GM23338 (cell line): ENCODE measurements at places on chromosomes 12 and 14. TPM values are rescaled to one million over a fixed set of nuclear protein-coding genes. Genes with fewer than 3 reads are reported as not detected.

GRCh38 chr14:68966872-68967301 is 12.2 kb downstream of the ACTN1 start:
- no peak for DNase-seq
- H3K27ac ChIP-seq: no peak overlapping the region
- H3K27me3 ChIP-seq: no peaks in the 10 kb centered on the region
- H3K4me1 ChIP-seq: peaks cover 79% of the 10 kb centered on the region
- H3K4me3 ChIP-seq: no peak overlapping the region

- no peak overlapping the region for H3K4me3 ChIP-seq
- no peak overlapping the region for H3K27ac ChIP-seq
- DNase-seq: no peak
- H3K4me1 ChIP-seq: no peaks in the 10 kb centered on the region
- no peaks in the 10 kb centered on the region for H3K36me3 ChIP-seq
- H3K27me3 ChIP-seq: 0 out of 2 replicates have a peak, but pooled peaks cover 3% of the 10 kb centered on the region
Measured at GRCh38 chr12:2575245-2575644, 219.5 kb upstream of the FKBP4 start.

GRCh38 chr14:66228267-66228970 is 257.8 kb upstream of the CCDC196 start:
- 0 out of 2 replicates have a peak, but pooled peaks cover 6% of the 10 kb centered on the region for H3K27me3 ChIP-seq
- DNase-seq: no peak
- H3K4me1 ChIP-seq: peaks cover 8% of the 10 kb centered on the region; the same call in 1 of the 2 replicates

DNA sequence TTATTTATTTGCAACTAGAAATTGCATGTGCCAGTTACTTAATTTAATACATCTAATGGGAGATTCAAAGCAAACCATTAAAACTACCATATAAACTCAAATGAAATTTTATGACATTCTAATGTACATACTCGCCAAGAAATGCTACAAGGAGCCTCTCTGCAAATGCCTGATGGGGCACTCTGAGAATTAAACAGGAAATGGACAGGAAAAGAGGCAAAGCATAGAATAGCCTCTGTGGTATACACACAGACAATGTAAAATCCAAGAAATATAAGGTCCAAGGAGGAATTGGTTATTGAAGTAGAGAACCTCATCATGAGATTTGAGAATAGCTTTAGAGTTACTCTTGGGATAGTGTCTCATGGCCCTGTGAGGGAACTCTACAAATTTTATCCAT is 41.2 kb downstream of the RAB21 start:
- H3K4me1 ChIP-seq: no peaks in the 10 kb centered on the region
- H3K36me3 ChIP-seq: no peaks in the 10 kb centered on the region
- no peak for DNase-seq
- no peak overlapping the region for H3K27ac ChIP-seq
- no peak overlapping the region for H3K4me3 ChIP-seq

DNA sequence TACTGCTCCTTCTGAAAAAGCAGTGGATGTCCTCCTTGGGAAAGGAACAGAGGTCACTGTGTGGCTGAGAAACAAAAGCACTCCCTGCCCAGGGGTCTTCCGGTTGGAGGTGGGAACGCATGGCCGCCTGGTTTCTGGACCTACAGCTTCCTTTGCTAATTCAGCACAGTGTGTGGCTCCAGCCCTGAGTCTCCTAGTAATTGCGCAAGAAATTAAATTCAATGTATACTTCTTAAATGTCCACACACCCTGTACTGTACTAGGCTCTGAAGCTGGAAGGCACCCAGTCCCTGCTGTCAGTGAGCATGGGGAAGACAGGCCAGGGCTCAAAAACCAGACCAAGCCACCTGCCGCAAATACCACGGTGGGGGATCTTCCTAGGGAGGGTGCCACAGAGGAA is 13.4 kb downstream of the SLC24A4 start:
- H3K4me3 ChIP-seq: no peak overlapping the region
- no peak for DNase-seq
- no peaks in the 10 kb centered on the region for H3K4me1 ChIP-seq
- H3K36me3 ChIP-seq: no peaks in the 10 kb centered on the region
- no peak overlapping the region for H3K27ac ChIP-seq
- no peaks in the 10 kb centered on the region for H3K27me3 ChIP-seq

GRCh38 chr12:112577473-112578329 is 159.0 kb downstream of the PTPN11 start:
- peaks cover 25% of the 10 kb centered on the region for H3K4me1 ChIP-seq
- H3K27ac ChIP-seq: peak overlapping the region; percentile 9; the same call in 1 of the 2 replicates
- no peaks in the 10 kb centered on the region for H3K36me3 ChIP-seq
- DNase-seq: peak; percentile 82
- H3K4me3 ChIP-seq: no peak overlapping the region
- peaks cover 65% of the 10 kb centered on the region for H3K27me3 ChIP-seq

DNA sequence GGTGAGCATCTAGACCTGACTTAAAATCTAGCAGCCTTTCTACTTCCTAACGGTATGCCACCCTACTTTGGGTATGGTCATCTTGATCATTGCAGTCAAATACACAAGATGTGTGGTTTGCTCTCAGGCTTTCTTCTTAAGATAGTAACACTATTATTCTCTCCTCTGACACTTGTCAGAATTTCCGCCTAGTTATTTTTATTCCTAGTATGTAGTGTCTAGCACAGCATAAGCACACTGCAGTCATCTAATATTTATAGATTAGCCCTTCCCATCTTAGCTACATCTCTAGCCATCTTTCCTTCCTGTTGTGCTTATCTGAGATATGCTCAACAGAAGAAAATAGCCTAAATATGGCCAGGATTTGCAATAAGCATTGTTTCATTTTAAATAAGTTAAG is 180.1 kb downstream of the C12orf50 start:
- H3K36me3 ChIP-seq: no peaks in the 10 kb centered on the region
- DNase-seq: no peak
- H3K4me3 ChIP-seq: no peak overlapping the region
- peaks cover 30% of the 10 kb centered on the region for H3K4me1 ChIP-seq
- no peak overlapping the region for H3K27ac ChIP-seq

DNA sequence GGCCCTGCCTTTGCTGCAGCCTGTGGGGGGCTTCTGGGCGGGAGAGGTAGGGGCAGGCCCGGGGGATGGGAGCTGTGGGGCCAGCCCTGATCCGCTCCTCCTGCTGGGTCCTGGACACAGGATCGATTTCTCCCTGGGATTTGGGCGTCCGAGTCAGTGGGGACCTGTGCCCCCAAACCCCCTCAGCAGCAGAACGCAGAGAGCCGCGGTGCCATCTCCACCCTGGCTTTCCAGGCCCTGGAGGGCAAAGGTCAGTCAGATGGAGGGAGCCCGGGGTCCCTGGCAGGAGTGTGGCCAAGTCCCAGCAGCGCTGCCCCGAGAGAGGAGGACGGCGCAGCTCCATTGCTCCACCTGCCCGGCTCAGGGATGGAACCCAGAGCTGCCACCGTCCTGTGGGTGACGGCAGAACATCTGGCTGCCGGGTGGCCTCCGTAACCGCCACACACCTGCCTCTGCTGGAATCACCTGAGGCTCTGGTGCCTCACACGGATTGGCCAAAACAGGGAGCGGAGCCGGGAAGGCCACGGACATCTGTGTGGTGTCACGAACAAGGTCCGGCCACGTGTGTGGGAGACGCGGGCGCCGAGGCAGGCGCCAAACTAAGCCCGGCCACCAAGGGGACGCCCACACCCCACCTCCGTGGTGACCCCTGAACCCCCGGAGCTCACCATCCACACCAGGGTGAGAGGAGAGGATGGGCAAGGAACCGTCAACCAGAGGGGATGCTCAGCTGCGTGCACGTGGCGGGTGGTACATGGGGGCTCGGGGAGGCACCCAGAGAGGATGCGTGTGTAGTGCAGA is 80.3 kb upstream of the FBRSL1 start:
- H3K27me3 ChIP-seq: no peaks in the 10 kb centered on the region
- no peak overlapping the region for H3K27ac ChIP-seq
- no peak for DNase-seq
- no peak overlapping the region for H3K4me3 ChIP-seq

- H3K27me3 ChIP-seq: no peaks in the 10 kb centered on the region
Measured at GRCh38 chr14:89813617-89814031, 140.9 kb downstream of the EFCAB11 start.

- no peak overlapping the region for H3K27ac ChIP-seq
- H3K27me3 ChIP-seq: no peaks in the 10 kb centered on the region
- peak; percentile 93 for DNase-seq
- no peak overlapping the region for H3K4me3 ChIP-seq
Measured at GRCh38 chr14:104708606-104709268, 15.3 kb upstream of the ADSS1 start.

- no peaks in the 10 kb centered on the region; the same call in 1 of the 2 replicates for H3K36me3 ChIP-seq
- no peaks in the 10 kb centered on the region for H3K27me3 ChIP-seq
- H3K4me3 ChIP-seq: no peak overlapping the region
- H3K27ac ChIP-seq: no peak overlapping the region
Measured at GRCh38 chr12:26460361-26460760, 265.0 kb downstream of the SSPN start.

GRCh38 chr14:52051251-52051650 is 17.6 kb downstream of the NID2 start:
- no peaks in the 10 kb centered on the region for H3K4me1 ChIP-seq
- no peak overlapping the region for H3K27ac ChIP-seq
- DNase-seq: no peak
- H3K36me3 ChIP-seq: no peaks in the 10 kb centered on the region

DNA sequence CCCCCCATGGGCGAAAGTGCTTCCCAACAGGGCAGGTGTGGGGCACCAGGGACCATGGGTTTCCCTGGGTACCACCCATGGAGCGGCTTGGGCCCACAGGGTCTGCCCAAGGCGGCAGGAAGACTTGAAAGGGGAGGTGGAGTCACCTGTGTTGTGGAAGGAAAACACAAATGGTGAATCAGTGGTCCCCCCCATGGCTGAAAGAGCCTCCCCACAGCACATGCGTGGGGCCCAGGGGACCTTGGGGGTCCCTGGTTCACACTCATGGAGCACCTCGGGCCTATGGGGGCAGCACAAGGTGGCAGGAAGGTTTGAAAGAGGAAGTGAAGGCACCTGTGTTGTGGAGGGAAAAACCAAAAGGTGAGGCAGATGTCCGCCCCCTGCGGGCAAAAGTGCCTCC is 581.9 kb downstream of the ALG10 start:
- H3K4me3 ChIP-seq: no peak overlapping the region
- DNase-seq: no peak

DNA sequence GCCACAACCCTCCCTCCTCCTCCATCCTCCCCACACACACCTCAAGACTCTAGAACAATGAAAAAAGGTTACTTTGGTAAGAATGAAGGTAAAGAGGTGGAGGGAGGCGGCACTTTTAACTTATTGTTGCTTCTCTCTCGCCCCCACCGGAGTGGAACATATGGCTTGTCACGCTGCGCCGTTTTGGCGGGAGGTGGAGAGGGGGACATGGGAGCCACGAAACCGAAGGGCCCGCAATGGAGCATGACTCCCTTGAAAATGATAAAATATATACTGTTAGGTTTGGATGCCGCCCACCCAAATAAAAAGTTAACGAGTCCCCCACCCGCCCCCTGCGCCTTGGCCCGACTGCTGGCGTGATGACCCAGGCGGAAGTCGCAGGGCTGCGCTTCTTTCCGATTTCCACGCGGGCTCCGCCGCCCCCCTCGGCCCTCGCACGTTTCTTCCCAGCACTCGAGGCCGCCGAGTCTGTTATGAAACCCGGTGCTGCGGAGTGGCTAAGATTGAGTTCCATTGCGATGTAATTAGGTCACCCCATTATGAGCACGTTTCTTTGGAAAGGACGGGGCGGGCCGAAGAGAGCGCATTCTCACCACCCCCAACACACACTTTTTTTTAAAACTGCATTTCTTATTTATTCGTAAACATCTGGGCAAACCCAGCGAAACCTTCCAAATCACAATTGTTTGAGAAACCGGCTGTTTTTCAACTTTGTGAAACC is 1.4 kb upstream of the ZFP36L1 start:
- peaks cover 6% of the 10 kb centered on the region for H3K4me1 ChIP-seq
- peak overlapping the region; percentile 92 for H3K4me3 ChIP-seq
- DNase-seq: peak; percentile 84
- H3K27me3 ChIP-seq: no peaks in the 10 kb centered on the region
- H3K36me3 ChIP-seq: peaks cover 15% of the 10 kb centered on the region; the same call in 1 of the 2 replicates

GRCh38 chr14:95267306-95267705 is 52.4 kb downstream of the CLMN start:
- no peaks in the 10 kb centered on the region for H3K36me3 ChIP-seq
- H3K27ac ChIP-seq: no peak overlapping the region
- DNase-seq: no peak

- H3K4me3 ChIP-seq: no peak overlapping the region; the same call in 1 of the 2 replicates
- H3K27me3 ChIP-seq: peaks cover 13% of the 10 kb centered on the region
- DNase-seq: no peak
- H3K36me3 ChIP-seq: no peaks in the 10 kb centered on the region
Measured at GRCh38 chr12:47777741-47778558, 4.9 kb downstream of the SLC48A1 start.

DNA sequence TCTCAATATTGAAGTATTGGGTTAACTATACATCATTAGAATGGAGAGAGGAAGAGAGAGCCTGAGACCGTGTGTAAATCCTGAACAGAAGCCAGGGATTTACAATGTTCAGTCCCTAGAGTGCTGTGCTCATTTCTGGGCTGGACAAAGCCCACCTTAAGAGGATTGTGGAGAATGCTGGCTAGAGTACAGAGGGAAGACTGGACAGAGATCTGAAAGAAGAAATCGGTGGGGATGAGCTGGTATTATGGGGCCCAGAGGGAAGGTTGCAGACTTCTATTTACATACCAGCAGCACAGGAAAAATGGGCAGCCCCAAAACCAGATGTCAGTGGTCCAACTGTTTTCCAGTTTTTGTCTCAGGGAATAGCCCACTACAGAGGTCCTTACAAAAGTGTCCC is 42.3 kb downstream of the RTN1 start:
- DNase-seq: no peak
- H3K4me3 ChIP-seq: no peak overlapping the region
- no peaks in the 10 kb centered on the region for H3K36me3 ChIP-seq
- H3K27ac ChIP-seq: no peak overlapping the region

GRCh38 chr12:27572486-27573255 is 48.7 kb downstream of the PPFIBP1 start:
- no peaks in the 10 kb centered on the region for H3K27me3 ChIP-seq
- H3K27ac ChIP-seq: no peak overlapping the region
- DNase-seq: no peak
- no peaks in the 10 kb centered on the region for H3K36me3 ChIP-seq
- no peak overlapping the region for H3K4me3 ChIP-seq

GRCh38 chr12:4562034-4562657 is at the start of gene DYRK4:
Gene DYRK4 (plus strand): TSS chr12:4562208. CDS start chr12:4562246, 38 bp downstream.
- no peak within 1 kb of the TSS for H3K27ac ChIP-seq
- DNase-seq: peak; percentile 98
- peaks cover 12% of the 10 kb centered on the region; the same call in 1 of the 2 replicates for H3K36me3 ChIP-seq
- H3K4me1 ChIP-seq: 0 out of 2 replicates have a peak, but pooled peaks cover 4% of the 10 kb centered on the region
- peaks cover 25% of the 10 kb centered on the region for H3K27me3 ChIP-seq
- peak within 1 kb of the TSS; percentile 55 for H3K4me3 ChIP-seq

- H3K4me1 ChIP-seq: peaks cover 14% of the 10 kb centered on the region
- peak overlapping the region; percentile 56 for H3K4me3 ChIP-seq
- H3K27ac ChIP-seq: no peak overlapping the region
- DNase-seq: peak; percentile 30
- peaks cover 4% of the 10 kb centered on the region; the same call in 1 of the 2 replicates for H3K27me3 ChIP-seq
Measured at GRCh38 chr12:5479761-5480160, 47.9 kb downstream of the NTF3 start.

The HSPB8 gene
- 4.7 and 4.8 TPM in 2 replicates for total RNA-seq

The LRTM2 gene
- total RNA-seq: 0.12 TPM in 1 of 2 replicates, not detected in the other

The AKAP6 gene
- 0.38 and 0.43 TPM in 2 replicates for total RNA-seq

The RIN3 gene
- 0.78 and 0.97 TPM in 2 replicates for total RNA-seq

The PTCSC3 gene
- total RNA-seq: not detected in 2 replicates

The AMN gene
- 0.16 and 0.69 TPM in 2 replicates for total RNA-seq

The AMHR2 gene
- 0.24 TPM in 1 of 2 replicates, not detected in the other for total RNA-seq

The PLD4 gene
- total RNA-seq: 0.08 TPM in 1 of 2 replicates, not detected in the other
